ENCODE measurements at places on chromosomes 12 and 14.
A peak's percentile ranks its signal among the peaks of the same experiment; 100 is the strongest.

DNA sequence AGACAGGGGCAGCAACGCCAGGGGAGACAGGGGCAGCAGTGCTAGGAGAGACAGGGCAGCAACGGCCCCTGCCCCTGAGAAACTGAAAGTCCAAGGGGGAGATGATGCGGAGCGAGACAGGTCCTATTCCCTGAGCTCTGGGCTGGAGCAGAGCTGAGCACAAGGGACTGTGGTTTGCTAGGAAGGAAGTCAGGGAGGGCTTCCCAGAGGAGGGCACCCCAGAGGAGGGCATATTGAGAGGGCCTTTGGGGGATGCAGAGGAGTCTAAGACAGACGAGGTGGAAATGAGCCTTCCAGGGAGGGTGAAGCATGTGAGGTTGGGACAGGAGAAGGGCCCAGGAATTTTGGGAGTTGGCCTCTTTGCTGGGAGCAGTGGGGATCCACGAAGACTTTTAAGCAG lies 52.1 kb upstream of the BEGAIN start:
- DNase-seq, result no peak

- DNase-seq, result no peak
Measured at GRCh38 chr12:20314328-20314727, 54.0 kb upstream of the PDE3A start.

DNA sequence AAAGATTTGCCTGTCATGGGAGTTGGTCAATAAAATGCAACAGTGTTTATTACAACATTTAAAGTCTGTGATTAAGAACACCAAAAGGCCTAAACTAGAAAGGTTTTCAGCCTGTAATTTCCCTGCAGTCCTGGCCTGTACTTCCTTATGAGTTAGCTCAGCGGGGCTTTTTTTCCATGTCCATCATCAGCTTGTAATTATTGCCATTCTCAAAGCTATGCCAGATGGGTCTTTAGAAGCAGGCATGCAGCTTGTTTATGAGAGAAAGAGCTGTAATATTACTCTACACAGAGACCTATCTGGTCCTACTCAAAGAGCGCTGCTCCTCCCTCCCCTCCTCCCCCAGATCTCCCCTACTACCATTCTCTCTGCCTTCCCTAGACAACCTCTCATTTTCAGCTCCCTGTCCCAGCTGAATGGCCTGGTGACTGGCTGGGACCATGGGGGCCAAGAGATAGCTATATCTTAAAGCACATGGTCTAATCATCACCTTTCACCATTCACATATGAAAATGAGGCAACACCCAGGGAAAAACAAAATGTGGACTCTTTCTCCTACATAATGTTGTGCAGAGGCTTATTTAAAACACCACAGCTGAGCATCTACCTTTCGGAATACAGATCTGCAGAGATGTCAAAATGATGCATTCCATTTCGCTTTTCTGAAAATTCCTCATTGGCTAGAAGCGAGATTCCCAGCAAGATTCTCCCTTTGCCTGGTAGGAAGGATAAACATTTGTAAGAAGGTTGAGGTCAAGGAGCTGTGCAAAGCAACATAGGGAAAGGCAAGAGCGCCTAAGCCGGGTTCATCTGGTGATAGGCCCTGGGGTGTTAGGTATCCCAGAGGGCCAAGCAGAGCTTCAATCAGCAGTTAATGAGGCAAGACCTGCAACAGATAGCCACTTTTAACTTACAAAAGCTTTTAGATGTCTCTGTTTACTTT lies 209.7 kb upstream of the CDKN3 start:
- no peak for DNase-seq

DNA sequence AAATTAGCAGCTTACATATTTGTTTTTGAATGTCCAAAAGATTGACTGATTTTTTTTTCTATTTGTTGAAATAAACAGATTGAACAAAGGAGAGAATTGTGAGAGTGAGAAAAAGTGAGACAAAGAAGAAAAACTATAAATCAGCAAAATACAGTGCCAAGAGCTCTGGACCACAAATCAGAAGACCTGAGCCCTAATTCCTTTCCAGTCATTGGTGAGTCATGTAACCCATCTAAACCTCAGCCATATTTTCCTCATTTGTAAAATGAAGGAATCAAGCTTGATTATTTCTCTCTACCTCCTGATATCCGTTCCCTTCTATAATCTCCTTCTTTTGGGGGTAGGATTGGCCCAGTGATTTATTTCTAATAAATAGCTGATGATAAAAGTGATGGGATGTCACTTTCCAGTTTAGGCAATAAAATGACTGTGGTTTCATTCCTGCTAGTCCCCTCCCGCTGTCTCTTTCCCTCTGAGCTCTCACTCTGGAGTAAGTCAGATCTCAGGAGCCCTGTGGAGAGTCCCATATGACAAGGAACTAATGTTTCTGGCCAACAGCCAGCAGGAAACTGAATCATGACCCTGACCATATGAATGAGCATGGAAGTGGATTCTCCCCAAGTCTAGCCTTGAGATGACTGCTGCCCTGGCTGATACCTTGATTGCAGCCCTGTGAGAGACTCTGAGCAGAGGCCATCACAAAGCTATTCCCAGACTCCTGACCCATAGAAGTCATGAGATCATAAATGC lies 218.9 kb downstream of the ACSS3 start:
- DNase-seq, result peak; percentile 9

DNA sequence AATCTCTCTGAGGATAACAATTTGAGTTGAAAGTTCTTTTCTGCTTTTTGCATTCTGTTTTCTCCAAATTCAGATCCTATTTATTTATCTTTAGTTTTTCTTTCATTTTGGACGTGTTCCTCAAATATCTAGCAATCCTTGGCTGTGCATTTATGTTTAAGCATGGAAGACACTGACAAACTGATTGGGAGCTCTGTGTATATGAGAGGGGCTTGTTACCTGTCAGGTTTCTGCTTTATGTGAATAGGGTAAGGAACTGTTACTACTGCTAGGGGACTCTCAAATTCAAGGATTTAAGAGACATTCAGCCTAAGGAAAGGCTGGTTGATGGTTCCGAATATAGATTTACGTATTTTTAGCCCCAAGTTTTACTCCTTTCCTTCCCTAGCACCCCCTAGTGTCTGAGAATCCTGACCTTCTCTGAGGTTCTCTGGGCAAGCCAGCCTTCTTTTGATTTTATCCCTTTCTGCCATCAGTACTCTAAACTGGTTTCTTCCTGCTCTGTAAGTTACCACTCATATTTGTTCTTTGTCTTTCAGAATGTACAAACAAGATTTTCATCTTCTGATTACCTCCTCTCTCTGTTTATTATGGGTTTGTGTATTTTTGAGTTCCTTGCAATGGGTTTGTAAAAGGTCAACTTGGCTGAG lies 30.5 kb downstream of the YLPM1 start:
- DNase-seq, result peak; percentile 15
